ENCODE measurements at places on chromosomes 2 and 18.
A peak's percentile ranks its signal among the peaks of the same experiment; 100 is the strongest.

DNA sequence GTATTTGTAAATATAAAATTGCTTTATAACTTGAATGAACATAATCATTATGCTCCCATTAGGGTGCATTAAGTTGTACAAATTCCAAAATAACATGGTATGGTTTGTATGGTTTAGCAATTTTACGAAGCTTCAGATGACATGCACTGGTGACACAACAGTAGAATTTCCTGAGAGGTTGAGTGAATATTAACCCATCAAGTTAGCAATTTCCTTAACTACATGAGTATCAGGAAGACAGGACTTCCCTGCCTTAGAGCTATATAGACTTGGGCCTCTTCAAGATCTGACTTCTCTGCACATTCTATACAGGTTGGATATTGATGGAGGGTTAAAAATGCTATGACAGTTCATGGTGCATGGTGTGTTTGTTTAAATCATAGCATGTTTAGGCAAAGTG is 60.2 kb downstream of the ZC3H6 start:
- no peak for DNase-seq

DNA sequence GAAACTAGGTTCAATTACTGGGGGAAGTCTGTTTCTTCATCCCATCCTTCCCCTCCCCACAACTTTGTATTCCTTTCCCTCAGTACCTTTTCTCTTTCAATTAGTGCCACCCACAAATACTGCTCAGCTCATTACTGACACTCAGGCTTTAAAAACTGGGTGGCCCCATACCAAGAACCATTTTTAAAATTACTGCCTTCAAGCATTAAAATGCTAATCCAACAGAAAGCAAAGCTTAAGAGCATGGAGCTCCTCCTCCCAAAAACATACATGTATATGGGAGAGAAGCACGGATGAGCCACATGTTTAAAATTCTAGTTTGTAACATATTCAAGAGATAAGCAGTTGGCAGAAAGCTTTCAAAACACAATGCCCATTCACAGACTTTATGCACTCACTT is 44.0 kb downstream of the IRS1 start:
- DNase-seq = no peak

- DNase-seq = no peak
Observed at GRCh38 chr2:229930656-229931055, 8.4 kb downstream of the FBXO36 start.

- DNase-seq = no peak
Observed at GRCh38 chr18:498931-499775, 1.3 kb downstream of the COLEC12 start.

GRCh38 chr2:190674966-190675650 is 26.2 kb downstream of the NAB1 start:
- no peak for DNase-seq

GRCh38 chr2:17646081-17646554 is 105.6 kb downstream of the VSNL1 start:
- DNase-seq = peak; percentile 39

DNA sequence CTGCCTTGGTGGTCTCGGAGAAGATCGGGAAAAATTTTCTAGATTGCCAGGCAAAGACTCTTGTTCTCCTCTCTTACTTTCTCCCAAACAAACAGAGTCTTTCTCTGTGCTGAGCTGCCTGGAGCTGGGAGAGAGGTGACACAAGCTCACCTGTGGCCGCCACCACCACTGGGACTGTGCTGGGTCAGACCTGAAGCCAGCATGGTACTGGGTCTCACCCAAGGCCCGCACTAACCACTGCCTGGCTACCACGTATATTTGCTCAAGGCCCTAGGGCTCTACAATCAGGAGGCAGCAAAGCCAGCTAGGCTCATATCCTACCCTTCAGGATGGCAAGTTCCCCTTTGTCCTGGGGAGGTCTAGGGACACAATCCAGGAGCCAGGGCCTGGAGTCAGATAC is 312.2 kb downstream of the DLGAP1 start:
- no peak for DNase-seq

DNA sequence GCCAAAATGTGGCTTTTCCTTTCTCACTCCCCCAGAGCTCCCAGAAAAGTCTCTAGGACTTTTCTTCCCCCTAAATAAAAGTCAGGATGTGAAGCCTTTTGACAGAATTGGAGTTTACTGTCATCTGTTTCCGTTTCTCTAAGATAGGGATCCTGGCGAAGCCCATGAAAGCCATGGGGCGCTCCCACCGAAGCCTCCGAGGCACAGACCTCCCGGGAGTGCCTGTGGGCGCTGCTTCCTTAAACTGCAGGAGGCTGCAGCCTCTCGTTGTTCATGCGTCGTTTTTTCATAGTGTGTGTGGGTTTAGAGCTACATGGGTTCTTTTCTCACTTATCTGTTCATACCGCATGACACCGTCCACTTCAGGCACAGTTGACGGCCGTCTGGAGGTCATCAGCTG is 56.8 kb downstream of the ASAP2 start:
- DNase-seq = no peak

DNA sequence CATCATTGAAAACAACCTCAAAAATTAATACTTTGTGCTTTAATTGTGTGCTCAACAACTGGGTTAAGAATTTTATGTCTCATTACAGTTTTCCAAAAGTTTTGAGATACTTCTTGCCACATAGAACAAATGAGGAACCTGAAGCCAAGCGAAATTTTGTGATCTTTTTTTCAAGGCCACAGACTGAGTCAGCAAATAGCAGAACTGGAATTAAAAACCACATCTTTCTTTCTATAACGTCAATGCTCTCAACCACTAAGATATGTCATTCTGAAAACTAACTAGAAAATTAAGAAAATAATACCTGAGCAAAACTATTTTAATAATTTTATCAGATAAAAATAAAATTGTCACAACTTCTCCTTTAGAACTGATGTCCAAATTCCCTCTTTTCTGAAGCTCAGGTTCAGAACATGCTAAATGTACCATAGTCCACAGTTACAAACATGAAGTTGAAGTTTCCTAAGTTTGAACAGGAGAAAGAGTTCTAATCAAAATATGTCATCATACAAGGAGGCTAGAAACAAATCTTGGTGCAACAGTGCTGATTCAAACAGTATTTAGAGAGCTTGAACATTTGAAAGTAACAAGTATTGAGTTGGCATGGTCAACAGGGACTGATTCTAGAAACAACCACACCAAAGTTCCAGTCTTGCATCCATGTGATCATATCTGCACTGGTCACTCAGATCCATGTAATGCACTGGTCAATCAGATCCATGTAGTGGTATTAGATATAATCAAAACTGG is 27.6 kb upstream of the CALCRL start:
- no peak for DNase-seq

- DNase-seq = no peak
Observed at GRCh38 chr2:64018701-64019082, 536 bp downstream of the VPS54 start.

DNA sequence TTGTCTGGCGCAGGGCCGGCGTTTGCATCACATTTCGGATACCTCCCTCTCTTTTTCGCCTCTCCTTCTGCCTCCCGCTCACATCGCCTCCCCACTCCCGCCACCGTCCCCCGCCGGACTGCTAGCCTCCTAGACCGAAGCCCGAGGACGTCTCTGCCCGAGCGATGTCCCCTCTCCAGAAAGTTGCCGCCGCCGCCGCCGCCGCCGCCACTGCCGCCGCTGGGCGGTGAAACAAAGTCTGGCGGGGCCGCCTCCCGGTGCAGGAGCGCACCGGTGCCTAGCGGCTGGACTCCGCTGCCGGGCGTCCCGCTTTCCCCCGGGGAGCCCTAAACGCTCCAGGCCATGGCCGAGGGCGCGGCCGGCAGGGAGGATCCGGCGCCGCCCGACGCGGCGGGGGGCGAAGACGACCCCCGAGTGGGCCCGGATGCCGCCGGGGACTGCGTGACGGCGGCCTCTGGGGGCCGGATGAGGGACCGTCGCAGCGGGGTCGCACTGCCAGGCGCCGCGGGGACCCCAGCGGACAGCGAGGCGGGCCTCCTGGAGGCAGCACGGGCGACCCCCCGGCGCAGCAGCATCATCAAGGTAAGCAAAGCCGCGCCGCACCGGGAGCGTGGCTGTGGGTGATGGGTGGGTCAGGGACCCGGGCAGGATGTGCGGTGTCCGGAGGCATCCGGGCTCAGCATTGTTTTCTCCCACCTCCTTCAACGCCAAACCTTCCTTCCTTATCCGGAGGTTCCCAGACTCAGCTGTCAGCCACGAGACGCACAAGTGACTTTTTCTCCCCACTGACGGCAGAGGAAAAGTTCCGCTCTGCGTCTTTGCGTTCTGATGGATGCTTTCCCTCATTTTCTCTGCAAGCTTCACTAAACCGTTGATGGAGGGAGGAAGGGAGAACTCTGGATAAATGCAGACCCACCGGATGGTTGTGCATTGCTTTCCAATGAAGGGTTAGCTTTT is 643 bp downstream of the PLCL1 start:
- DNase-seq = no peak

DNA sequence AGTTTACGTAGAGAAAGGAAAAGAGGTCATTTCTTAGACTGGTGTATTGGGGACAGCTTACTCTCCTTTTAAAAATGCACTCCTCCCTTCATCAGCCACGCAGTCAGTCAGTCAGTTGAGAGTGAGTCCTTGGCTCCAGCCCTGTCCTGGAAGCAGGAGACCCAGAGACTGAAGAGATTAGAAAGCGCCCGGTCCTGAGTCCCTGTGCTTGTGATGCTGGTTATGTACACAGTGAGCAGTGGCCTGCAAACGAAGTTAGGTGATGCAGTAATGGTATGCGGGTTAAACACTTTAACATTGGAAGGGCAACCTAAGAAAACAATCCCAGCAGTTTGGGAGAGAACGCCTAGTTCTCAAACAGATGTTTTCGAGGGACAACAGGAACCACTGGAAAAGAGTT is 6.3 kb upstream of the ASB1 start:
- no peak for DNase-seq

GRCh38 chr2:68292108-68292710 is 27.5 kb downstream of the CNRIP1 start:
- DNase-seq = no peak

DNA sequence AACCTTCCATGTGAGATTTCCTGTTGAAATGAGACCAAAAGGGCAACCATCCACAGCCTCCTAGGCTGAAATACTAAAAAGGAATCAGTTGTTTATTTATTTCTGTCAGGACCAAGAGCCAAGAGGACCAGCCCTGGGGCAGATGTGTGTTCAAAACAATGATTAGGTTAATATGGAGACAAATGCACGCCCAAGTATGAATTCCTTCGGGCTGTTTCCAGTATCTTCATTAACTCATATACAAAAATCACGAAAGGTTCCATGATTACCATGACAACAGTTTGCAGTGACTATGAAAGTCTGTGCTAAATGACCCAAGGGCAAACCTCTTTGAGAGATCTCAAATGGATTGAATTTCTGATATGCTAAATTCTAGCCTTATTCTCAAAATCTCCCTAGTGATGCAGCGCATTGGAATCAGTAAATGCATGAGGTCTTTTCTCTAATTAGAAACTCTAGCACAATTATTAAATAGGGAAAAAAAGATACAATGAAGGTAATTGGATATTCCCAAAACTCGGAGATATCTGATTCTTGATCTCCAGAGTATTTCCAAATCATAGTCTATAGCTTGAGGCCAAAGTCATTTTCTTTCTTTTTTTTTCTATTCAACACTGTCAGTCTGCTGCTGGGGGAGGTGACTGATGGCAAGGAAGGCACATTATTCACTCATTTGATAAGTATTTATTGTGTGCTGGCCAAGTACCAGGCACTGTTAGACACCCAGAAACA is 35.6 kb downstream of the VIT start:
- no peak for DNase-seq

GRCh38 chr2:202831242-202832220 is 40.0 kb downstream of the ICA1L start:
- peak; percentile 40 for DNase-seq

All from SHP77 (cell line).